ENCODE measurements at places on chromosomes 7 and 10. TPM values are rescaled to one million over a fixed set of nuclear protein-coding genes. Genes with fewer than 3 reads are reported as not detected.

Gene PNLIP
- not detected for total RNA-seq

Gene GJC3
- 0.43 TPM for total RNA-seq

Gene IGFBP3
- total RNA-seq: 190 TPM

Gene SNCG
- total RNA-seq: 10.0 TPM

Gene EBLN1
- total RNA-seq: not detected

Gene ST8SIA6
- 0.13 TPM for total RNA-seq

Gene RHBDD2
- total RNA-seq: 96.3 TPM

Gene GNGT1
- total RNA-seq: not detected

Gene CYP17A1
- total RNA-seq: not detected

Gene MXI1
- total RNA-seq: 6.0 TPM

Gene SEMA3E
- 2.3 TPM for total RNA-seq

Gene NPY
- not detected for total RNA-seq

Gene EBF3
- total RNA-seq: 0.20 TPM

Gene FAM180A
- total RNA-seq: not detected

Gene CHN2
- total RNA-seq: not detected

Gene SPDYE11
- total RNA-seq: not detected

Gene NAT16
- 0.06 TPM for total RNA-seq

Gene TLL2
- 0.17 TPM for total RNA-seq

Gene SCIN
- total RNA-seq: 0.66 TPM

Gene FAM25G
- not detected for total RNA-seq

Gene TNS3
- 82.4 TPM for total RNA-seq

Gene ALOX5
- 0.38 TPM for total RNA-seq

Gene NPSR1
- total RNA-seq: not detected
